ENCODE measurements at places on chromosomes 4 and X.

DNA sequence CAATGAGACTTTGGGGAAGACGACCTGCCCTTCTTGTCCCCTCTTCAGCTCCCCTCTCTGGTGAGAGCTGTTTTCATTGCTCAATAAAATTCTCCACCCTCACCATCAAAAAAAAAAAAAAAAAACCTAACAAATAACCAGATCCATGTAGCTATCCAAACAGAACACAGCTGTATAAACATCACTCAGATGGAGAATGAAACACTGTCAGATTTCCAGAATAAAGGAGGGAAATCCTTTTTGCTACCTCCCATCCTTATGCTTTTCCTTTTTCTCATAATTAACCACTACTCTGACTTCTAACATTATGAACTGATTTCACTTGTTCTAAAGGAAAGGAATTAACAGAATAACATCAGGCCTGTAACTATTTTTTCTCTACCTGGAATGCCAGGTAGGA, 155.6 kb downstream of the PPP4R3C start:
- no peak for ATAC-seq

- ATAC-seq: peak; percentile 29
Measured at GRCh38 chr4:151675411-151675971, 85.3 kb downstream of the GATB start.

DNA sequence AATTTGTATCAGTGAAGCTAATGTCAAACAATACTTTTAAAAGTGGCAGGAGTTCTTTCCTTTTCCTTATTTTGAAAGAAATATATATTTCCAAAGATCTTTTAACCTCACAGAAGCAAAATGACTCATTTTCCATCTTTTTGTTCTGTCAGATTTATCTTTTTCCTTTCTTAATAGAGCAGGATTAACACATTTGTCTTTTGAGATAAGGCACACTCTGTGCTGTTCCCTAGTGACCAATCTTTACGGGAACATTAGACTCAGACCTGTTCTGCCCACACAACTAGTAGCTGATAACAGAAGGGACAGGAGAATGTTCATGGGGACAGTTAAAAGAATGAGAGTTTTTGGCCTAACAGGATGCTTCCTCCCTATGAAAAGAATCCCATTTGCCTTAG, 381.2 kb downstream of the STPG2 start:
- ATAC-seq: no peak

- peak; percentile 82 for ATAC-seq
Measured at GRCh38 chr4:81919223-81919622, 447.5 kb upstream of the RASGEF1B start.

GRCh38 chr4:124318292-124318691, 394.2 kb downstream of the ANKRD50 start:
- ATAC-seq: no peak

- ATAC-seq: no peak
Measured at GRCh38 chr4:127586922-127587571, 45.7 kb upstream of the INTU start.

DNA sequence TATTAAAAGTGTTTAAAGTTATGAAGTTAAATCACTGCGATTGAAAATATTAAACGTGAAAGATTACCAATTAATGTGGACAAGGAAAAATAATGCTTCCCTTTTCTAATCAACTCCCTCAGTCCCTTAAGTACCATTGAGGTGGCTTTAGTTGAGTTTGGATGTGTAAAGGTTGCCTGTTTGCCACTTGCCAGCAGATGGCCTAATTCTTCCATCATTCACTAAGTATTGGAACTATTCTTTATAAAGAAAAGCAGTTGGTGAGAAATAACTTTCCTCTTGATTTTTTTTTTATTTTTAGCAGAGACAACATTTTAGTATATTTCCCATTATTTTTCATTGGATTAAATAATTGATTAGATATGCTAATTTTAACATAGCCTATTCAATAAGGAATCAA, 295.9 kb upstream of the TACR3 start:
- ATAC-seq: no peak

GRCh38 chr4:2666722-2667247, 89.4 kb downstream of the TNIP2 start:
- ATAC-seq: no peak

DNA sequence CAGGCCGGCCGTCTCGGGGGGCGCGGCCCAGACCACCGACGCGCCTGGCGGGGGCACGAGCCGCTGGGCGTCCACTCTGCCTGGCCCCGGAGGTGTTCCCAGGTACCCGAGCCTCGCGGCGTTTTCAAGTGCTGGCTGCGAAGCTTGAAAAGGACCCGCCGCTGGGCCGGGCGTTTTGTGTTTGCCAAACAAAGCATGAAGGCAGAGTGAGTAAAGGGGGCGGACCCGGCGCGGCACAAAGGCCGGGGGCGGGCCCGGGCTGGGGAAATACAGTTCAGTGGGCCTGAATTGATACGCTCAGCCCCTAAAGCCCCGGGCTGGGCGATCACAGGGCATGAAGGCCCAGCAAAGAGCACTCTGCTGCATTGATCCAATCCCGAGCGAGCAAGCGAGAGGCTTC, 65.4 kb downstream of the SOX3 start:
- ATAC-seq: no peak

GRCh38 chrX:53087388-53087831, 5.2 kb downstream of the TSPYL2 start:
- no peak for ATAC-seq

DNA sequence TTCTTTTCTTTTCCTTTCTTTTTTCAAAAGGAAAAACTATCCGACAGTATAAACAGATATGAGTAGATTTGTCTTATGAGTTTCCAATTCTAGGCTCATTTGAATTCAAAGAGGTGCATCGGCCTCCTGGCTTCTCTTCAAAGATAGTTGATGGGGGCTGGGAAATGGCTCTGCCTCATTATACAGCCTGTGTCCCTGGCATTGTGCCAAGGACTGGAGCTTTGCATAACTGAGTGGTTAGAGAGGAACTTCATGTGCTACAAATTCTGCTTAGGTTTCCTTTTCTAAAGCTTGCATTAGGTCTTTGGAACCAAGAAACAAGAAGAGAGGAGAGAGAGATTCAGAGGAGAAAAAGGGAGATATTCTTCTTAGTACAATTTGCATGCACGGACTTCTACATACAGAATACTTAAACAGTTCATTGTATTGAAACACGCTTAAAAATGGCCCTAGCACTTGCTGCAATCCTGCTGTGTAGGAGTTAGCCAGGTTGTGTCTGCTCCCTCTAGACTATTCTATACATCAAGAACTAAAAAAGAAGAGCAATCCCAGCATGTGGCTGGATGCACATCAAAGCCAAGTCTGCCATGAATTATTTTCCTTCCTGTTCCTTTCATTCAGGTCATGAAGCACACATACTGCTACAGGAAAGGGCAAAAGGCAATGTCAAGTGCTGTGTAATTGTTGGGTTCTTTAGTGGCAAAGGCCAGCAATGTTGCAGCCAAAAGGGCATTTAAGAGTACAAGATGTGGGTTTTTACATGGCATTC, 70.9 kb downstream of the INTS12 start:
- ATAC-seq: peak; percentile 84

- ATAC-seq: no peak
Measured at GRCh38 chr4:138509346-138509745, 267.2 kb upstream of the SLC7A11 start.

DNA sequence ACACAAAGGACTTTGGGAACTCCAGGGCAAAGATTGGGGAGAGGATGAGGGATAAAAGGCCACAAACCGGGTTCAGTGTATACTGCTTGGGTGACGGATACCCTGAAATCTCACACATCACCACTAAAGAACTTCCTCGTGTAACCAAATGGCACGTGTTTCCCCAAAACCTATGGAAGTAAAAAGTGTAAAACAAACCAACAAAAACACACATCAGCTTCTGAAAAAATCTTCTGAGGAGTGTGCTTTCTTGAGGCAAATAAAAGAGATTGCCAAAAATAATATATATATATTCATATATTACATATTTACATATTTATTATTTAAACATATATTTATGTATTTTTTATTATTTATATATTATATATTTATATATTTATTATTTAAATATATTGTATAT, 3.9 kb downstream of the P2RY8 start:
- no peak for ATAC-seq

DNA sequence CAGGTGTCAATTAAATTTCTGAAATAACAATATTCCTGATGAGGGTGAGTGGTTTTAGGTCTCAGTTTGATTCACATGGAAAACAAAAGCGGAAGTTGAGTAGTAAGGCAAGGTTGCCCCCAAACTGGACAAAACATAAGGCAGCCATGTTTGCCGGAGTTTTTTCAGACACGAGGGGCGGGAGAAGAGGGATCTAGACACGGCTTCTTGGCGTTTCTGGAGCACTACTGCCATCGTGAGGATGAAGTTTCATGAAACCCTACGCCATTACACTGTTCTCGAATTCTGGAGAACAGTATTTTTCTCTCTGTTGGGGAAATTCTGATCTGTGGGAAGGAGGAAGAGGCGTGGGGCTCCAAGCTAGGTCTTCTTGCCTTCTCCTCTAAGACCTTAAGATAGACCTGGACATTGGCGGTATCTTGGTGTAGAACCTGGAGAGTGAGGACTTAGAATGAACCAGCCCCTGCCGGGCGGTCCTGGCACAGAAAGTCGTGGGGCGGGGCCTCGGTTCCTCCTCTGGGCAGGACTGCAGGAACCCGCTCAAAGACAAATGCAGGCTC, 160.3 kb downstream of the OR13H1 start:
- ATAC-seq: no peak

GRCh38 chr4:6988016-6988715, 55.0 kb upstream of the TADA2B start:
- no peak for ATAC-seq

GRCh38 chrX:69113723-69114122, 51.5 kb downstream of the PJA1 start:
- ATAC-seq: no peak

- ATAC-seq: no peak
Measured at GRCh38 chrX:79592259-79592658, 225.1 kb upstream of the ITM2A start.

- no peak for ATAC-seq
Measured at GRCh38 chr4:171621646-171622045, 191.6 kb upstream of the GALNTL6 start.

- ATAC-seq: no peak
Measured at GRCh38 chr4:72951628-72952027, 117.9 kb downstream of the COX18 start.

DNA sequence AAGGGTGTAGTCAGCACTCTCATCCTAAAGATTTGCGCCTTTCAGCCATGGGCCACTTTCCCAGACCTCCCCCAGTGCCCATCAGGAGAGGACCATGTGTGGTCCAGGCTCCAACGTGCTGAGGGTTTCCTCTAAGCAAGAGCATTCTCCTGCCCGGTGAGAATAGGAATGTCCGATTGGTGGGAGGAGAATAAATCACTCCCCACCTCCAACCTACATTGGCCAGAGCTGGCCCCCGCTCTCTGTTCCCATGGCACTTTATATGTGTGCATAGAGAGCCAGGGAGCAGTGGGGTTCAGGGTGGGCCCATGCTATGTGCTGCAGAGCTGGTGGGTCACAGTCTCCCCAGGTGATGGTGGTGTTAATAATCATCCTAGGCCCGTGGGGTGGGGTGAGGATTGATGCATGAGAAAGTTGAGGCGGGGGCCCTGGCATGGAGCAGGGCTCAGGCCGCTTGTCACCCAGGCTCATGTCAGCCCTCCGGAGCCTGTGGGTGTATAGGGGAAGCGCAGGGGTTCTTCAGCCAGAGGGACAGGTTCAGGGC, 6.8 kb upstream of the SORCS2 start:
- no peak for ATAC-seq

DNA sequence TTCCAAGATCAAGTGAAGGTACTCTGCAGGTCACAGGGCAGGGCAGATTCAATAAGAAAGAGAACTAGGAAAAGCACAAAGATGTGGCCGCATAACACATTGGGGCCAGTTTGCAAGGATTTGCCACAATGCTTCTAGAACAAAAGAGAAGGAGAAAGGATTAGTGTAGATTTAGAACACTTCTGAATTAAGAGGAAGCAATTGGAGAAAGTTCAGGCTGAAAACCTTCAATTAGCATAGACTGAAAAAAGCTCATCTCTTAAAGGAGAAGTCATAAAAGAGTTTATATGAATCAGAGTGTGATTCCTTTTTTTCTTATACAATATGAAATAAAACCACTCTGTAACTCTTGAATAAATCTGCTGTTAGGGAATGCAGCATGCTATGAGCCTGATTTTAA, 215.6 kb upstream of the FAT1 start:
- no peak for ATAC-seq

DNA sequence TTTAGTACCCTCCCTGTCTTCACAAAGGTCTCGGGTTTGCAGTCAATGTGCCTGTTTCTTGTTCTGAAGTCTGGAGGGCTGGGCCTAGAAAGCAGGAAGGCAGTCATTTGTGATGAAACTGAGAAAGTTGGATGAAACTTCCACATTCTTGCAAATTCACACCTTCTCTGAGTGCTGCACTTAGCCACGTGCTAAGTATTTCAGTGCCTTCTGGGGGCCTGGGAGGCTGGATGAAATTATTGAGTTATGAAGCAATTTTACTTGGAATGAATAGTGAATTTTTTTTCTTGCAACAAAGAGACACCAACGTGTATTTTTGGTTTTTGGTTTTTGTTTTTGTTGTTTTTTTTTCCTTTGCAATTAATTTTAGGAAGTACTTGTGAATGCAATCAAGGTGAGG, 71.2 kb downstream of the MSX1 start:
- no peak for ATAC-seq

- no peak for ATAC-seq
Measured at GRCh38 chr4:173185847-173186510, 17.4 kb downstream of the GALNT7 start.

- ATAC-seq: peak; percentile 96
Measured at GRCh38 chr4:47531241-47531953, 46.3 kb downstream of the ATP10D start.

DNA sequence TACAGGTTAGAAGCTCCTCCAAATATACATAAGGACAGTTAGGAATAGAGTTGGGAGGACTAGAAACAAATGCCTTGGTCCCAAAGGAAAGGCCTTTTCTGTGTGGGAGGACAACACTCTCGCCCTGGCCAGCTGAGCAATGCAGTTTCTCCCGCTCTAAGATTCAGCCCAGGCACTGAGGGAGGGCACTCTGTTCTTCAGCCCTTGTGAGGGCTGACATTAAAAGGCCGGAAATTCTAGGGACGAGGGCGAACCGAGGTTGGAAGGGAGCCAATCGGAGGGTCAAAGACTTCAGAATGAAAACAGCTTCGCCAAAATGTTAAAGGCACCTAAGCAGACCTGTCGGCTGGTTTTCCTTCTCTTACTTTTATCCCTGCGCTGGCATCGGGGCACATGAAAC, 2.9 kb upstream of the PTCHD1 start:
- no peak for ATAC-seq

DNA sequence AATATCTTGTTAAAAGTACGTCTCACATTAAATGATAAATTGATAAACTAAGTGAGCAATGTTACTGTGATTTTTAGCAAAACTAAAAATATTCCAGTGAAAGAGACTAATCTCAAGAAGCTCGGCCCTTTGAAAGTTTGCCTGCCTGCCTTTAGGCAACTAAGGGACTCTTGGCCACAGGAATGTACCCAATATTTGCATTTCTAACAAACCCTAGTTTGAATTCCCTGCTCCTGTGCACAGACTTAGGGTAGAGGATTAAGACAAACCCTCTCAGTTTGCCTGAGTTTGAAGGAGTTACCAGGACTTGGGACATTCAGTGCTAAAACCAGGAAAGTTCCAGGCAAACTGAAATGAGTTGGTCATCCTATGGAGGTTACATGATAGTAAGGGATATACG, 157.1 kb downstream of the SCFD2 start:
- ATAC-seq: no peak

- no peak for ATAC-seq
Measured at GRCh38 chr4:176587920-176588319, 204.8 kb downstream of the VEGFC start.

All from stimulated activated memory B cell treated with anti-CD40 and anti-IgM and Interleukin-4, amounts not matched to agents 10 μg/mL and 1 μg/mL and 100 μg/mL, for 72 hours (primary cell).